CD4-positive, alpha-beta T cell (primary cell): ENCODE measurements at places on chromosomes 11 and 22.

DNA sequence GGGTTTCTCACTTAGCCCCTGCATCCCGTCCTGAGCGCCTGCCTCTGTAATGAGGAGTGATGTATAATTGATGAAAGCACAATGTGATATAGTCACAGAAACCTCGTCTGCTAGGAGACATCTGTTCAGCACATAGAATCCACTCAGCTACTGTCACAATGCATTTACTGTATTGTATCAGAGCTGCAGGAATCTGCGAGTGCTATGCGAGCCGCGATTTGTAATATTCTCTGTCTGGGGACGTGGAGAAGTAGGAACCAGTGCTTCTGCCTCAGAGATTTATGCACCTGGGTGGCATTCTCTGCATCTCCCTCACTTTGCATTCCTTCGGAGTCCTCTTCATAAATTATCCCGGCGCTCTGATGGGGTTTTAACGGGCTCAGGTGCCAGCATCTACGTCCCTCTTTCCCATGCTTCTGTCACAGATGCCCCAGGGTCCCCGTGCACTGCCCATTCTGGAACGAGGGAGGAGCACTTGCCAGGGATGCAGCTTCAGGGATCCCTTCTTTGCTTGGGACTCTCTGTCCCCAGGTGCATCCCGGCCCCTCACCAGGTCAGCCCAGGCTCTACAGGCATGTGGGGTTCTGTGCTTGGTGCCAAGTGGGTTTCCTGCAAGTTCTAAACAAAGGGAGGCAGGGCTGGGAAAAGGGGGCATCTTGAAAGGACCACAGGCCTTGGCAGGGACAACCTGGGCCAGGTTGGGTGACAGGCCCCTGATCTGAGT is 205.5 kb downstream of the DSCAML1 start:
- no peak for DNase-seq

- DNase-seq = no peak
Measured at GRCh38 chr22:45308957-45309421, 745 bp upstream of the FAM118A start.

DNA sequence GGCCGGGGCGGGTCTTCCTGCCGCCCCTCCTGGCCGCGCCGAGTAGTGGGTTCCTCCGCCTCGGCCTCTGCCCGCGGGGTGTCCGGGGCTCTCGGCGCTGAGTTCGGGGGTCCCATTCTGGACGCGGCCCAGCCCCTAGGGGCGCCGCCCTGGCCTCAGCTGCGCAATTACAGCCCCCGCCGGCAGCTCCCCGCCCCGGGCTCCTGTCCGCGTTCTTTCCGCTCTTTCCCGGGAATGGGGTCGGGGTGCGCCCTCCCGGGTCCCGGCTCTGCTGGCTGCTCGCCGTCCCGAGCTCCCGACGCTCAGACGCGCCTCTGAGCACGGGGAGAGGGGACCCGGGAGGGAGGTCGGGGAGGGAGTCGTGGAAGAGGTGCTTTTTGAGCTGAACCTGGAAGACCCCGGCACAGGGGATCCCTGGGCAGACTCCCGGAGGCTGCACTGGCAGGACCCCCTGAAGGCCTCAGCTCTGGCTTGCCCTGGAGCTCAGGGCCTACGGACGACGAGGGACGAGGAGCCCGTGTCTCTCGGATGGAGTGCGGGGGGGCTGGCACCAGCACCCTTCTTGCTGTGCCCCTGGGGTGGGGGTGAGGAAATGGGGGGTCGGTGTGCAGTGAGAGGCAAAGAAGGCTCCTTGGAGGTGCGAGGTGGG is 558 bp downstream of the TSPAN4 start:
- DNase-seq = no peak

DNA sequence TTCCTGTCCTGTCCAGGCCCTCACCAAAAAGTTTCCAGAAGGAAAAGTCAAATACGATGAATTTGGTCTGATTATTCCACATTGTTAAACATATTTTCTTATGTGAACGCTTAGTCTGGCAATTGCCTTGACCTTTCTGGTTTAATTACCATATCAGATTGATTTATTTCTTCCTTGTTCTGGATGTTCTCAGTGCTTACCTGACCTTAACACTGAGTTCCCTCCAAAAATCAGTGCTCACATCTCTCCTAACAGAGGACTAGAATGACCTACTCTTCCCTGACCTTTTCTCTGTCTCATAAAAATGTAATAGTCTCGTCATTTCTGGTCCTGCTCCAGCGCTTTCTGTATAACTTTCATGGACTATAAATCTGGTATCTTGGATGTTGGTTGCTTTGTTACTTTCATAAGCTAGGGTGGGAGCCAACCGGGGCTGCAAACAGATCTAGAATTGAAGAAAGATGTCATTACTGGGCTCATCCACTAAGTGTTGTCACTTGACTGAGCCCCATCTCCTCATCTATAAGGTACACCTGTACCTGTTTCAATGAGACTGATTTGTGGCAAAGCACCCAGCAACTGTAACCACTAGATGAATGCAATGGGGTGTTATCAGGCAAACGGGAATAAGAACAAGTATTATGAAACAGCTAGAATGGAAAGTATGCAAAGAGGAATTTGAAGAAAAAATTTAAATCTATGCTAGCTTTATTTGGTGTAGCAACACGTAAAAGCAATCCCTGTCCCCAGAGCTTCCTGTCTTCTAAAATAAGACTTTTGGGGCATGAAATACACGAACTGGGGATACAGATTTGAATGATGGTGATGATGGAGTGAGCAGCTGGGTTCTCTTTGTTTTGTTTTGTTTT is 2.4 kb downstream of the FADS2 start:
- no peak for DNase-seq

GRCh38 chr11:69297787-69298266 is 3.9 kb downstream of the MYEOV start:
- DNase-seq = peak; percentile 87

GRCh38 chr11:22006901-22007300 is 186.0 kb upstream of the ANO5 start:
- DNase-seq = no peak

- DNase-seq = no peak
Measured at GRCh38 chr11:88246696-88247095, 71.5 kb upstream of the RAB38 start.

DNA sequence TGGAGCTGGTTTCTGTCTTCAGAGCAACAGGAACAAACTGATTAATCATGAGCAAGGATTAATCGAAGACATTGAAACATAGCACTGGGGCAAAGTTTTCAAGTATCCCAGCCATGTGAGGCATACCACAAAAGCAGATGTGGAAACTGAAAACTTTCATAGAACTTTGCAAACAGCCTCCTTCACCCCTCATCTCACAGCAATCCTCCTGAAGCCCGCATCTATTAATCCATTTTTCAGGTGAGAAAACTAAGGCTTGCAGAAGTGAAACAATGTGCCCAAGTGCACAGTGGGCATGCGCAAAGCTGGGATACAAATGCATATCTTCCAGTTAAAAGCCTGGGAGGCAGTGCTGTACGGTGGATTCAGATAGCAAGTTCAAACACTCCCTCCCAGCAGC is 58.6 kb upstream of the HMGXB4 start:
- DNase-seq = no peak

DNA sequence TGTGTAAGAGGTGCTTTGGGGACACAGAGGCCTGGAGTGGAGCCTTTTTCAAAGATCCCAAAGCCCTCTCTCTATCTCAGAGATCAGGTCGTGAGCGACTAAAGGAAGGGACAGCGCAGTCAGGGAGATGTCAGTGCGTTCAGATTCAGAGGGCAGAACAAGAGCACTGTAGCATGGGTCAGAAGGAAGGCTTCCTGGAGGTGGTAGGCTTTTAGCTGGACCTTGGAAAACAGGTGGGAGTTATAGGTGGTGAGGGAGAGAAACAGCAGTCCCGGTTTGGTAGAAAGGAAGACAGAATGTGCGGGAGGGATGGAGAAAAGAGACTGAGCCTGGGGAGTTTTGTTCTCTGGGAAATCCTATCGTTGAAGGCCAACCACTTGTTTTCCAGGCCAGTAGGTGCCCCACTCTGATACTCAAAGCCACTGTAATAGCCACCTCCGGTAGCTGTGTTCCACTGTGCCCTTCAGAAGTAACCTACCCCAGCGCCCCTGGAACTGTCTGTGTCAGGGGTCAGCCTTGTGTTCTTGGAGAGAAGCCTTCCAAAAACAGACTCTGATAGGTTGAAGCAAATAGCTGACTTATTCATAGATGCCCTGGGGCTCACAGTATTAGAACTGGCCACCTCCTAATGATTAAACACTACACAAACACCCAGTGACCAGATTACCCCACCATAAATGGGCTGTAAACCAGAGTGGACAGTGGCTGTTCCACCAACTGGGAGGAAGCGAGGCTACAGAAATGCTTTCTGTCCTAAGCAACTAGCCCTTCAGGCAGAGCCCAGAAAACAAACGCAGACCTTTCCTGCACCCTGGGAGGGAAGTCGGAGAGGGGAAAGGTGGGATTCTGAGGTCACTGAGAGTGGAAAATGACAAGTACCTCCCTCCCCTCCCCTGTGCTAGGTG is 157.7 kb downstream of the DBX1 start:
- no peak for DNase-seq

DNA sequence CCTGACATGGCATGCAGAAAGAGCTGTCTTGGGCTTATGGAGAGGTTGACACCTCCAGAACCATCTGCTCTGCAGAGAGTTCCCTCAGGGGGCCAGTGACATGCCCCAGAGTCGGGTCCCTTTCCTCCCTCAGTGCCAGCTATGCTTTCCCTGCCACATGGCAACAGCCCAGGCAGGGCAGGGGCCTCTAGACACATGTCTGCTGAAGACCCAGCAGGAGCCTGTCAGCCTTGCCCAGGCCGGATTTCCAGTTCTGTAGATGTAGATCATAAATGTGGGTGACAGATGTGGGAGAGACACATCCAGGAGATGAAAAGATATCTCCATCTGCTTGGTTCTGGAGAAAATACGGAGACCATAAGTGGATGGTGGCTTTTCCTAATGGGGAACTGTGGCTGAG is 25.5 kb downstream of the NAV2 start:
- DNase-seq = no peak

DNA sequence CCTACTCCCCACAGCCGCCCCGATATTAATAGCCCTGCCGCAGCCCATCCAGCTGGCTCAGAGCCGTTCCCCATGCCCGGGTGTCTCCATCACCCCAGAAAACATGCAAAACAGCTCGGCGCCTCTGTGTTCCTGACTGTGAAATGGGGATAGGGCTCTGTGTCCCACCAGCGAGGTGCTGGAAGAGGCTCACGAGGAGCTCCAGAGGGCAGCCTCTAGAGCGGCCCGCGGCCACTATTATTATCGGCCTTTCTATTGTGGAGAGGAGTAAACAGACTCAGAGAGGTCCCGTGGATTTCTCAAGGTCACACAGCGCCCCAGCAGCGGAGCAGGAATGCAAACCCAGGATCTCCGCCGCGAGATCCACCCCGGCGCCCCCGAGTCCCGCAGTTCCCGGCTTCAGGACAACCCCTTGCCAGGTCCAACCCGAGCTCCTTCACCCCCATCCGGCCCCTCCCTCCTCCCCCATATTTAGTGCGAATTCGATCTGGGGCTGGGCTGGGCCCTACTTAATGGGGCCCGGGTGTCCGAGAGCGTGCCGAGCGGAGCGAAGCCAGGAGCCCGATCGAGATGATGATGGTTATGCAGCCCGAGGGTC is at the start of gene ACTN3:
ACTN3 (plus strand) TSS at position 536 of the 598 bp plus-strand sequence; CDS start at position 571, 35 bp downstream.
- no peak for DNase-seq

- DNase-seq = no peak
Measured at GRCh38 chr11:37282367-37282766, 684.3 kb upstream of the RAG2 start.

- no peak for DNase-seq
Measured at GRCh38 chr11:17734418-17734911, at the start of gene KCNC1. KCNC1 (plus strand) TSS chr11:17734781; CDS start chr11:17736003, 1,222 bp downstream.

- no peak for DNase-seq
Measured at GRCh38 chr11:128437136-128437535, 150.2 kb downstream of the ETS1 start.

DNA sequence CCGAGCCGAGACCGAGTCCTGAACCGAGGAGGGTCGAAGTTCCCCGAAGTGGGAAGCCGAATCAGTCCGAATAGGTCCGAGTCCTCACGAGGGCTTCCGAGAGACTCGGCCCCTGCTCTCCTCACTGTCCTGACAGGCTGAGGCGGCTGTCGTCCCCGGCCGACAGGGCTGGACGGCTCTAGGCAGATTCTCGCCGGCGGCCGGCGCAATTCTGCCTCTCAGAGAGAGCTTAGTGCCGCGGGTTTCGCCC is 191 bp upstream of the DEAF1 start:
- DNase-seq = no peak

- no peak for DNase-seq
Measured at GRCh38 chr11:35148163-35148837, 9.3 kb downstream of the CD44 start.
